ENCODE measurements at places on chromosomes 1 and 21. TPM values are rescaled to one million over a fixed set of nuclear protein-coding genes. Genes with fewer than 3 reads are reported as not detected.

DNA sequence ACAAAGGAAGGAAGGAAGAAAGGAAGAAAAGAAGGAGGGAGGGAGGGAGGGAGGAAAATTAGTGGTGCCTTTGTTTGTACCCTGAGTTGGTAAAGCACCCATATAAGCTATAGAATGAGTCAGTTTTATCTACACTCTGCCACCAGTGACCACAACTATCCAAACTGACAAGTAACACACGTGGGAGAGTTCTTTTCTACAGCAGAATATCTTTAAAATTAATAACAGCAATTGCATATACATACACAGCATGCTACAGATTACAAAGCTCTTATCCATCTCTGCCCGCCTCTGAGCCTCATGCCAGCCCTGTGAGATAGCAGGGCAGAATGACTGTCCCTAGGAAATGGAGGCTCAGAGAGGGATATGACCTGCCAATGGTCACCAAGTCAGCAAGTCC is 20.3 kb downstream of the CDCP2 start:
- no peaks in the 10 kb centered on the region for H3K36me3 ChIP-seq
- no peak overlapping the region for H3K27ac ChIP-seq
- peak; percentile 32 for DNase-seq

DNA sequence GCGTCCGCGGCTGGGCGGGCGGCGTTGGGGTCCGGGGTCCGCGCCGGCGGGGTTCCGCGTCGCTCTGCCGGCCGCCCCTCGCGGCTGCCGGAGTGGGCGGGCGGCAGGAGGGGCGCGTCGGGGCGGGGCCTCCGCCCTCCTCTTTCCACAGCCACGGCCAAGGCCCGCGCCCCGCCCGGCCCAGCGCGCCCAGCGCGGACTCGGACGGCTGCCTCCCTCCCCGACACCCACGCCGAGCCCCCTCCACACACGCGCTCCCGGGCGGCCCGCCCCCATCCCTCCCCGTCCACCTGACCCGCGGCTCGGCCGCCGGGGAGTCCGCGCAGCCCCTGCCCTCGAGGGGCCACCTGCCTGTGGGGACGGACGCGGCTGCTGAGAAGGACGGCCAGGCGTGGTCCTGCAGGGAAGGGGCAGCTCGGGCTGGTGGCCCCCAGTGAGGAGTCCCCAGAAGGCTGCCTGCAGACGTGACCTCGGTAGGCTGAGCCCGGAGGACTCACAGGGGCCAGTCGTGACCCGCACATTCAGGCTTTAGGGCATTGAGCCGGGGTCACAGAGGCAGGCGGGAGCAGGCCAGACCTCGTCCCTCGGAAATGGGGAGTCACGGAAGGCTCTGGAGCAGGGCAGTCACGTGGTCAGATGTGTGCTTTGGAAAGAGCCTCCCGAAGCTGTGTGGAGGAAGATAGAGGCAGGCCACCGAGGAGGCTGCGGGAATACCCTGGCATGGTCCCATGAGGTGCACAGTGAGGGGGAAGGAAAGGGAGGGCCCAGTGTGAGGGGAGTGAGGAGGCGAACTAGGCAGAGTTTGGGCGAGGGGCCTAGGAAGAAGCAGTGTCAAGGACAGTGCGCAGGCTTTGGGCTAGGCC is at the start of gene COL8A2:
Gene COL8A2, minus strand, starts transcription at position 94 of the 863 bp plus-strand sequence. CDS start 24,980 bp downstream, outside the sequence.
- peak within 1 kb of the TSS; percentile 41 for H3K4me3 ChIP-seq
- no peaks in the 10 kb centered on the region for H3K36me3 ChIP-seq
- H3K4me1 ChIP-seq = no peaks in the 10 kb centered on the region
- no peak within 1 kb of the TSS for H3K27ac ChIP-seq
- DNase-seq = no peak
- H3K27me3 ChIP-seq = peaks cover 3% of the 10 kb centered on the region

Gene STPG1
- total RNA-seq = 3.3 TPM

GRCh38 chr1:198253668-198254067 is 96.9 kb downstream of the NEK7 start:
- no peaks in the 10 kb centered on the region for H3K27me3 ChIP-seq
- H3K36me3 ChIP-seq = no peaks in the 10 kb centered on the region
- no peak overlapping the region for H3K4me3 ChIP-seq
- peaks cover 4% of the 10 kb centered on the region for H3K4me1 ChIP-seq

Gene ACKR1
- total RNA-seq = not detected

GRCh38 chr1:59188413-59189213 is 108.3 kb upstream of the FGGY start:
- H3K36me3 ChIP-seq = no peaks in the 10 kb centered on the region
- no peak overlapping the region for H3K4me3 ChIP-seq
- no peak for DNase-seq
- H3K27ac ChIP-seq = no peak overlapping the region
- no peaks in the 10 kb centered on the region for H3K4me1 ChIP-seq

Gene ALX3
- not detected for total RNA-seq

Gene RASAL2
- total RNA-seq = 6.4 TPM

GRCh38 chr1:166083887-166084286 is 82.9 kb downstream of the FAM78B start:
- no peaks in the 10 kb centered on the region for H3K27me3 ChIP-seq
- no peaks in the 10 kb centered on the region for H3K4me1 ChIP-seq
- peak; percentile 27 for DNase-seq
- no peaks in the 10 kb centered on the region for H3K36me3 ChIP-seq

DNA sequence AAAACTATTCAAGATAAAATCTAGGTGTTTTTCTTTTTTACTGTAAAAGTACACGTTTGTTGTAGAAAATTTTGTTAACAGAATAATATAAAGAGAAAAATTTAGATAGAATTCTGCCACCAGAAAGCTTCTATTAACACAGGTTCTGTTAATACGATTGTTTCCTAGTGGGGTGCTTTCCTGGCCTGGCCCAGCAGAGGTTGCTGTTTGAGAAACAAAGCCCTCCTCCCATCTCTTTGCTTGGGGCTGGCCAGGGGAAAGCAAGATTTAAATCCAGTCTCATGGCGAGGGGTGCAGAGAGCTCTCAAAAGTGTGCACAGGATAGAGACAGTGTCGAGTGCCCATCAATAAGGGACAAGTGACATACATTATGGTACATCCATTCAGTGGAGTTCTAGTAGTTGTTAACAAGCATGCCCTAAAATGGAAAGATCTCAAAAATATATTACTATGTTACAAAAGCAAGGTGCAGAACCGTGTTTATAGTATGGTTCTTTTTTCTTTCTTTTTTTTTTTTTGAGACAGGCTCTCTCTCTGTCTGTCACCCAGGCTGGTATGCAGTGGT is 14.6 kb upstream of the ACBD3 start:
- H3K27ac ChIP-seq = no peak overlapping the region
- H3K27me3 ChIP-seq = no peaks in the 10 kb centered on the region
- H3K4me3 ChIP-seq = no peak overlapping the region
- H3K4me1 ChIP-seq = no peaks in the 10 kb centered on the region
- DNase-seq = no peak

Gene TFF1
- total RNA-seq = not detected

Gene GLUL
- total RNA-seq = 523 TPM

Gene RAB7B
- 9.1 TPM for total RNA-seq

Gene CD48
- under 0.01 TPM for total RNA-seq

DNA sequence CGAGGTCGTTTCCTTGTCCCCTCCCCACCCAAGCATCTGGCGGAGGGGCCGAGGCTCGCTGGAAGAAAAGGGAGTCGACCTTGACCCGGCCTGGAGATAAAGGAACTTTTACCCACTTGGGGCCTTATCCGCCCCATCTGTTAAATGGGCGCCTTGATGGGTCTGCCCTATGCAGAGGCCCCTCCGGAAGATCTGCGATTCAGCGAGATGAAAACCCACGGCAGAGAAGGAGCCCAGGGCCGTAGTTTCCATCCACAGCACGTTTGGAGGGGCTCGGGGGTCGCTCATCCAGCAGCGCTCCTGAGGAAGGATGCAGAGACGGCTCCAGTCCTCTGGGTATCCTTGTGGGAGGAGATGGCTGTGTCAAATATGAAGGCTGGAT is 518 bp downstream of the NCMAP start:
- no peaks in the 10 kb centered on the region for H3K4me1 ChIP-seq
- no peak overlapping the region for H3K27ac ChIP-seq
- no peak overlapping the region for H3K4me3 ChIP-seq
- DNase-seq = no peak
- H3K27me3 ChIP-seq = peaks cover 23% of the 10 kb centered on the region
- no peaks in the 10 kb centered on the region for H3K36me3 ChIP-seq

- DNase-seq = no peak
- H3K27ac ChIP-seq = no peak overlapping the region
- no peaks in the 10 kb centered on the region for H3K4me1 ChIP-seq
- H3K4me3 ChIP-seq = no peak overlapping the region
- H3K27me3 ChIP-seq = no peaks in the 10 kb centered on the region
- H3K36me3 ChIP-seq = peaks cover 4% of the 10 kb centered on the region
These were observed 61.3 kb upstream of the GPR153 start for GRCh38 chr1:6322161-6322560.

DNA sequence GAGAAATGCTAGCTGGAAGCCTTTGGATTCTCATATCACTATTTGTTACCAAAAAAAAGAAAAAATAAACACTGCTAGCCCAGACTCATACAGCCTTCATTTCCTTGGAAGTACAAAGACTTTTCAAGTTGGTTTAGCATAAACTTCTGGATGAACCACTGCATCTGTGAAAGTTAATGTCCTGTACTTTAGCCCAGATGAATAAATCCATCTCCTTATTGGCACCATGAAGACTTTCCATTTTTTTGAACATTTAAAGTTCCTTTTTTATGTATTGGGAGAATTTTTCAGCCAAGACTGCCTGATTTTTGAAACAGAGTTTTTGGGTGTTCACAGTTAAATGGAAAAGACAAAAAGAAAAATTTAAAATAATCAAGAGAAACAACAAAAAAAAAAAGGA is 184.0 kb upstream of the C1orf87 start:
- peak; percentile 31 for DNase-seq
- H3K36me3 ChIP-seq = no peaks in the 10 kb centered on the region
- H3K4me3 ChIP-seq = no peak overlapping the region
- peaks cover 2% of the 10 kb centered on the region for H3K4me1 ChIP-seq

DNA sequence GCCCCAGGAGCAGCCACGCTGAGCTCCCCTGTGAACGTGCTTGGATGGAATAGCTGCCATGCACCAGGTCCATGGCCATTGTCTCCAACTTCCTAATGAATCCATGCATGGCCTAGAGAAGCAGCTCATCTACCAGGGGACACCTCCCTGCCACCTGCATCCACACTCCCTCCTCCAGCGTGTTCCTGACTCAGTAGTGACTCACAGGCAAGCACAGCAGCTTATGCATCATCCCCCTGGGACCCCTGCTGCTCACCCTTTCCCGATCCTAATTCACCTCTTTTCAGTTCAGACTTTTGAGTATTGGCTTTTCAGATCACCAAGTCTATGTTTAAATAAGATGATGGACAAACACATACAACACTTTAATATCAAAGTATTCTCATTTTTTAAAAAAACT is 39.9 kb upstream of the TADA1 start:
- peaks cover 17% of the 10 kb centered on the region for H3K27me3 ChIP-seq
- no peak overlapping the region for H3K4me3 ChIP-seq

- no peak for DNase-seq
- peak overlapping the region; percentile 72 for H3K27ac ChIP-seq
- peak overlapping the region; percentile 76 for H3K4me3 ChIP-seq
- H3K27me3 ChIP-seq = no peaks in the 10 kb centered on the region
- peaks cover 19% of the 10 kb centered on the region for H3K4me1 ChIP-seq
- H3K36me3 ChIP-seq = peaks cover 20% of the 10 kb centered on the region
These were observed 746 bp upstream of the POFUT2 start for GRCh38 chr21:45288441-45288841.

DNA sequence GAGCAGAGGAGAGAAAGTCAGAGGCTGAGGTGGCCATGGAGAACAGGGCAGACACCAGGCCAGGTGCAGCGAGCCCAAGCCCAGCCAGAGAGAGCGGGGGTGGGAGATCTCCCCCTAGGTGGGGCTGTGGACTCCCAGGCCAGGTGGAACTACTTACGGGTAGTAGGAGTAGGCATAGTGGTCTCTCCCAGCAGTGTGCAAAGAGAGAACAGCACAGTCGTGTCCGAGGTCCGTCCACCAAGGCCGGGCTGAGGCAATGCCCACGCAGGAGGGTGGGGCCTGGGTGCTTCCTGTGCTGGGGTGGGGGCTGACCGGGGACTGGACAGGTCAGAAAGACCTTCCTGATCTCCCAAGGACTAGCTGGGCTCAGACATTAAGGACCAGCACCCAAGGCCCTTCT is 263.7 kb downstream of the PTPRU start:
- H3K27me3 ChIP-seq = no peaks in the 10 kb centered on the region
- H3K4me1 ChIP-seq = no peaks in the 10 kb centered on the region
- no peak overlapping the region for H3K27ac ChIP-seq
- H3K4me3 ChIP-seq = no peak overlapping the region
- no peaks in the 10 kb centered on the region for H3K36me3 ChIP-seq

DNA sequence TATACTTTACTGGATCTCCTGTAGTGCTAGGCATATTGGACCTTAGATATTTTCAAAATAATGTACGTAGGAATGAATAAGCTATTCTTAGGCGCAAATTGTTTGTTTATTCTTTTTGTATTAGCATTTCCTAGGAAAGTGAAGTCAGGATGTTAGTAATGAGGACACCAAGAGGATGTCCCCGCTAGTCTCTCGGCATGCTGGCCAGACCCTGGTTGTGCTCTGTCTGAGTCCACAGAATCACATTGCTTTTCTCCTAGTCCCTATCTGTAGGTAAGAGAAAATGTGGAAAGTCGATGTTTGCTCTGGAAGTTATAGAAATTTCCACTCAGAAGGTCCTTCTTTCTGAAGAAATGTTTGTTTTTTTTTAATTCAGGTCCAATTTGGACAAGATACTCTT is 31.1 kb downstream of the DNM3 start:
- DNase-seq = no peak
- H3K27me3 ChIP-seq = no peaks in the 10 kb centered on the region
- no peak overlapping the region for H3K4me3 ChIP-seq

Gene TAS1R3
- total RNA-seq = 0.26 TPM

DNA sequence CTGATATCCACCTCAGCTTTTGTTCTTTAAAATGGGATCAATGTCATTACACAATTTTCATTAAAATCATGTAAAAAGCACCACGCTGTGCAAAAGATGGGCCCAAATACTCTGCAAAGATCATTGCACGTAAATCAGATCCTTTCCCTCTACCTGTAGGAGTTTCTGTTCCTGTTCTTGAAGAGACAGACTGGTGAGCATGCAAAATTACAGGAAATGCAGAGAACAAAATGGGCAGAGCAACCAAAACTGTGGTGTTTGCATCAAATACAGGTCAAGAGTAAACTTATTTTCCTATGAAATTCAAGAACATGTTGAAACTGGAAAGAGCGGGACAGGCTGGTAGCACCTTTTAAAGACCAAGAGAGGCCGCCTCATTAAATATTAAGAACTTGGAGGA is 294.9 kb upstream of the ADGRL2 start:
- H3K27me3 ChIP-seq = no peaks in the 10 kb centered on the region
- H3K4me3 ChIP-seq = no peak overlapping the region
- H3K4me1 ChIP-seq = no peaks in the 10 kb centered on the region
- no peak overlapping the region for H3K27ac ChIP-seq

- H3K4me3 ChIP-seq = no peak overlapping the region
- H3K27ac ChIP-seq = no peak overlapping the region
- H3K27me3 ChIP-seq = no peaks in the 10 kb centered on the region
- no peaks in the 10 kb centered on the region for H3K4me1 ChIP-seq
These were observed 5.9 kb downstream of the MX1 start for GRCh38 chr21:41431788-41432548.

- no peak overlapping the region for H3K27ac ChIP-seq
- no peaks in the 10 kb centered on the region for H3K4me1 ChIP-seq
- DNase-seq = peak; percentile 65
- H3K36me3 ChIP-seq = no peaks in the 10 kb centered on the region
These were observed 27.5 kb upstream of the COL9A2 start for GRCh38 chr1:40344597-40344996.

Gene SNRPE
- 46.2 TPM for total RNA-seq
